Motor neuron (in vitro differentiated cells): ENCODE measurements at places on chromosomes 1 and 21. TPM values are rescaled to one million over a fixed set of nuclear protein-coding genes. Genes with fewer than 3 reads are reported as not detected.

- no peak for ATAC-seq
These were observed 8.5 kb downstream of the TP53BP2 start for GRCh38 chr1:223837206-223837605.

GRCh38 chr1:86829321-86829720, 84.6 kb downstream of the SELENOF start:
- no peak for ATAC-seq

- no peak for ATAC-seq
These were observed 8.9 kb downstream of the PAX7 start for GRCh38 chr1:18639368-18640055.

The KCNT2 gene
- 1.2 and 2.3 TPM in 2 replicates for total RNA-seq
